ENCODE measurements at places on chromosomes 11 and 22. TPM values are rescaled to one million over a fixed set of nuclear protein-coding genes. Genes with fewer than 3 reads are reported as not detected.

The GRIK4 gene
- total RNA-seq, result 0.18 TPM

The SSTR3 gene
- total RNA-seq, result not detected

The NXPE2 gene
- total RNA-seq, result not detected

The TEX12 gene
- 0.09 TPM for total RNA-seq

The FXYD6 gene
- total RNA-seq, result not detected

The UEVLD gene
- total RNA-seq, result 19.2 TPM

The SUSD2 gene
- total RNA-seq, result 0.09 TPM

The TALDO1 gene
- 250 TPM for total RNA-seq

The PEX16 gene
- 33.1 TPM for total RNA-seq

The PANX2 gene
- 0.75 TPM for total RNA-seq

The EMID1 gene
- total RNA-seq, result not detected

The DGAT2 gene
- 3.1 TPM for total RNA-seq

The WBP2NL gene
- under 0.01 TPM for total RNA-seq

The CTSW gene
- not detected for total RNA-seq

The TRIM49 gene
- total RNA-seq, result not detected

The INS gene
- total RNA-seq, result not detected

The OR4D5 gene
- not detected for total RNA-seq

The GAL gene
- 0.28 TPM for total RNA-seq

The NARS2 gene
- 16.4 TPM for total RNA-seq

The SYCE3 gene
- not detected for total RNA-seq

The STK33 gene
- 0.19 TPM for total RNA-seq
